Ovary (tissue), 10 donors: ENCODE measurements at places on chromosomes 5 and 9. TPM values are rescaled to one million over a fixed set of nuclear protein-coding genes. Genes with fewer than 3 reads are reported as not detected.

The AQP7 gene
- total RNA-seq = 1.1 TPM

The TSSK1B gene
- total RNA-seq = not detected

The LCN9 gene
- total RNA-seq = not detected

The LCN10 gene
- total RNA-seq = 1.4 TPM

The C9orf153 gene
- 0.68 TPM for total RNA-seq

The NOL6 gene
- total RNA-seq = 25.0 TPM

The OR5C1 gene
- total RNA-seq = not detected

The CAMK4 gene
- total RNA-seq = 0.36 TPM

The HTR1A gene
- total RNA-seq = 0.25 TPM

The TAF11L5 gene
- total RNA-seq = not detected

The NUTM2G gene
- total RNA-seq = not detected

The RRAGA gene
- 111 TPM for total RNA-seq

The SPINK6 gene
- not detected for total RNA-seq

The RFX3 gene
- total RNA-seq = 19.7 TPM

The POU5F2 gene
- total RNA-seq = 1.1 TPM

The STC2 gene
- 2.3 TPM for total RNA-seq
